AG10803 (cell line): ENCODE measurements at places on chromosomes 3 and 15.

- peak; percentile 9 for DNase-seq
Measured at GRCh38 chr3:104316118-104316517, 1050.6 kb upstream of the ALCAM start.

DNA sequence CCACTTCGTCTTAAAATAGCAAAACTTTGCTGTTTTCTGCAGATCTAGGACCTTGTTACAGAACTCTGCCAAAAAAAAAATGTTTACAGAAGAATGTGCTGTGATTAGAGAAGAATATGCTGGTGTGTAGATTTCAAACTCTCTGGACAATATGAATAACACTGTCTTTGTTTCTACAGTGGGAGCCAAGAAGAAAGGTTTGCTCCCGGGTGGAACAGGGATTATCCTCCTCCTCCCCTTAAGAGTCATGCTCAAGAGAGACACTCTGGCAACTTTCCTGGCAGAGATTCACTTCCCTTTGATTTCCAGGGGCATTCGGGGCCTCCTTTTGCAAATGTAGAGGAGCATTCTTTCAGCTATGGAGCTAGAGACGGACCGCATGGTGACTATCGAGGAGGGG lies 27.3 kb downstream of the RBM6 start:
- no peak for DNase-seq

GRCh38 chr15:70636540-70637165 lies 126.7 kb downstream of the UACA start:
- DNase-seq: peak; percentile 24

GRCh38 chr3:160935413-160936095 lies 169.6 kb downstream of the B3GALNT1 start:
- DNase-seq: no peak

DNA sequence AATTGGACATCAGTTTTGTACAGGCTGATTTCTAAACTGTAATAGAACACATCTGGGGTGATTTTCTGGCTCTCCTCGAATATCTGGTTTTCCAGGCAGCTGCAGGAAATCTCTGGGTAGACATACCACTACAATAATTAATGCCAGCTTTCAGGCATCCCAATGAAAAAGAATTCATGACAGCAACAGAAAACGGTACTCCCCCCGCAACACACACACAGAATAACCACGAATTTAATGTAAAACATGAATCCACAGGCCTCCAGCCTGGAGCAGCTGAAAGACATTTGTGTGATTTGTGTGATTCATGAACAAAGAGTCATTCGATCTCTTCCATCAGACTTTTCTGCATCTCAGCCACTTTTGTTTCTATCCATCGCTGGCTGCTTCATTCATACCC lies 262.2 kb downstream of the MAGI1 start:
- DNase-seq: peak; percentile 95

DNA sequence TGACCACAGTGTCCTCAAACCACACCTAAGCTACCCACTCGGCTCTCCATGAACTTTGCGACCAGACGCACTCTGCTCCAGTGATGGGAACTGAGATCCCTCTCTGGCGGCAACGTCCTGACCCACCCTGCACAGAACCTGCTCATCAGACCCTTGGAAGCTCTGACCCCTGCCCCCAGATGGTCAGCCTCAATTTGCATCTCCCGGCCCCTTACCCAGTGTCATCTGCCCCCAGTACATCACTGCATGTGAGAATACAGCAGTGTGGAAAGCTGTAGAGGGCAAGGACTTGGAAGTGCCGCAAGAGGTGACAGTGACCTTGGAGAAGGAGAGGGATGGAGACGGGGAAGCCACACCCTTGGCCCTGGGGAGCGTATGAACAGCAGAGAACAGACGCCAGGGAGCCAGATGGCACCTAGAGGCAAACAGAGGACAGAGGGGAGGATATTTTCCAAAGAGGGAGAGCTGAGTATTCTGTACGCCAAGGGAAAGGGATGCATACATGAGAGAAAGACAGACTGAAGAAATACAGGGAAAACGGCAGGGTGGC lies 192.0 kb downstream of the XXYLT1 start:
- no peak for DNase-seq
